ENCODE measurements at places on chromosomes 7 and 10. TPM values are rescaled to one million over a fixed set of nuclear protein-coding genes. Genes with fewer than 3 reads are reported as not detected.

FFAR4 gene
- not detected for total RNA-seq

DNA sequence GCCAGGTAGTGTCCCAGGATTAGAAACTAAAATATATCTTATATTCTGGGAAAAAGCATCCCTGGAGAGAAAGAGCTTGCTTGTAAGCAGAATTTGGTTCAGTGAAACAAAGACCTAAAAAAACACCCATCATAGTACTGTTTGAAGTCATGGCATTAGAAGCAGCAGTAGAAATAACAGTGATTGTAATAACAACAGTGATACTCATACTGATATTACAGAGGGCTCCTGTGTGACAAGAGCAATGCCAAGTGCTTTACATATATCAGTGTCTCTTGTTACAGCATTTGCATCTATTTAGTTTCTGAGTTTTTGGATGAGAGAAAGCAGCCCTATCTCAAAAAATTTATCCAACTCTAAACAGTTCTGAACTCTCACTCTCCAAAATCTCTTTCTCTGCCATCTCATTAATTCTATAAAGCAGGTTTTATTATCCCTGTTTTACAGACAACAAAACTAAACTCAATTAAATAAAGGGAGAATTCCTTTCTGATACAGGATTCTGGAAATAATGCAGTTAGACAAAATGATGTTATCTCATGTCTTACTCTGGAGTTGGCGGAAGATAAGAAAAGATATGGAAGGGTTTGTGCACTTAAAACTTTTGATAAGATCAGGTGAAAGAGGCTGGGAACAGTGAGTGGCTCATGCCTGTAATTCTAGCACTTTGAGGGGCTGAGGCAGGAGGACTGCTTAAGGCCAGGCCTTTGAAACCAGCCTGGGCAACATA is 146.5 kb upstream of the AOAH start:
- DNase-seq: no peak

DNA sequence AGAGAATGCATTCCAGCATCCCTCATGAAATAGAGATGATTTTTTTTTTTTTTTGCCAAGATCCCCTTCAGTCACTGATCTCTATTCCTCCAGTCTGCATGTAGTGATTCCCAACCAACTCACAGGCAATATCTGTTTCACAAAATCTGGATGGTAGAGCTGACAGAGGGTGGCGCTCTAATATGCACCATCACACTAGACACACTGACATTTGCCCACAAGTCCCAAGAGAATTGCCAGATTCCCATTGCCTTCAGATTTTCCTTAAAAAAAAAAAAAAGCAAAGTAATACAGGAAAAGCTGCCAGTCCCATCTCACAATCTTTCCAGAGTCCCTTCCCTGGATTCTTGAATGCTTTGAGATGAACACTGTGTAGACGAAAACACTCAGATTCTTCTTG is 301.0 kb downstream of the SORCS1 start:
- DNase-seq: no peak

DNA sequence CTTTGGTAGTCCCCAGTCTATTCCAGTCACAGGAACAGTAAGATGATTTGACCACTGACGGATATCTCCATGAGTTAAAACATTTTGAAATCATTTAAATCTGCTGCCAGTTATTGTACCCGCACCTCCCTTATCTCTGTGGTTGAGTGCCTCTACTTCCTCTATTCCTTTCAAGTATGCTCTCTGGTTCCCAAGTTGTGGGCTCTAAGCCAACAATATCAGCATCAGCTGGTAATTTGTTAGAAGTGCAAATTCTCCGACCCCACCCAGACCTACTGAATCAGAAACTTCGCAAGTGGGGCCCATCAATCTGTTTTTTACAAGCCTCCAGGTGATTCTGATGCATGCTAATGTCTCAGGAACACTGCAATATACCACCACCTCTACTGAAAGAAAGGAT is 235.5 kb downstream of the CCSER2 start:
- DNase-seq: no peak

- peak; percentile 56 for DNase-seq
Measured at GRCh38 chr10:75111907-75112679, 637 bp downstream of the SAMD8 start.

GRCh38 chr10:57141708-57142107 is 780.6 kb upstream of the ZWINT start:
- no peak for DNase-seq

- DNase-seq: no peak
Measured at GRCh38 chr7:21383227-21384220, 44.4 kb upstream of the SP4 start.

DNA sequence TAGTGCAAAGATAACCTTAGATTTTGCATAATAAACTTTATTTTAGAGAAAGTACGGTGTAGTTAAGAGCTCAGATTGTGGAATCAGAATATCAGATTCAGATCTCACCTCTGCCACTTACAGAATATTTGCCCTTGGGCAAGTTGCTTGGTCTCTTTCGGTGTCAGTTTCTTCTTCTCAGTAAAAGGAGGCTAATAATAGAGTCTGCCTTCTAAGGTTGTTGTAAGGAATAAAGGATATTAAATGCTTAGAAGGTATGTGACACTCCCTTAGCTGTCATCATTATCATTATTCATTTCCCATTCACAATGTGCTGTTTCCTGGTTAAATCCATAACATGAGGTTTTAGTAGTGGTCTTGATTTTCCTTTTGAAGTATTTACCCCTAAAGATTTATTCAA is 42.2 kb downstream of the MPLKIP start:
- no peak for DNase-seq

DNA sequence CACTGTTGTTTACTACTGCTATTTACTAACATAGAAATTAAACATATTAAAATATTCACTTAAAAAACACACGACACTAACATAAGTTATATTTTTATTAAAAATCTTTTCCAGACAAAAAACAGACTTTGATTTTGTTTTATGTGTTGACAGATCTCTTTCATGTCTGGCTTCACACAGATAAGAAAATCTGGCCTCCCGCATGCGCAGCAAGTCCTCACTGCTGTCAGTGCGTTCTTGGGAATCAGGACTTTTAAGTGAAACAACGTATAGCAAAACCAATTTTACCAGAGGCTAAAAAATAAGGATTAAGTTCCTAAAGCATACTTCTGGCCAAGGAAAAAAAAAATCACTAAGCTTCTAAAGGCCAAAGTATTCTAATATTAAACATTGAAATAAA is 1.2 kb upstream of the IDI1 start:
- DNase-seq: no peak

DNA sequence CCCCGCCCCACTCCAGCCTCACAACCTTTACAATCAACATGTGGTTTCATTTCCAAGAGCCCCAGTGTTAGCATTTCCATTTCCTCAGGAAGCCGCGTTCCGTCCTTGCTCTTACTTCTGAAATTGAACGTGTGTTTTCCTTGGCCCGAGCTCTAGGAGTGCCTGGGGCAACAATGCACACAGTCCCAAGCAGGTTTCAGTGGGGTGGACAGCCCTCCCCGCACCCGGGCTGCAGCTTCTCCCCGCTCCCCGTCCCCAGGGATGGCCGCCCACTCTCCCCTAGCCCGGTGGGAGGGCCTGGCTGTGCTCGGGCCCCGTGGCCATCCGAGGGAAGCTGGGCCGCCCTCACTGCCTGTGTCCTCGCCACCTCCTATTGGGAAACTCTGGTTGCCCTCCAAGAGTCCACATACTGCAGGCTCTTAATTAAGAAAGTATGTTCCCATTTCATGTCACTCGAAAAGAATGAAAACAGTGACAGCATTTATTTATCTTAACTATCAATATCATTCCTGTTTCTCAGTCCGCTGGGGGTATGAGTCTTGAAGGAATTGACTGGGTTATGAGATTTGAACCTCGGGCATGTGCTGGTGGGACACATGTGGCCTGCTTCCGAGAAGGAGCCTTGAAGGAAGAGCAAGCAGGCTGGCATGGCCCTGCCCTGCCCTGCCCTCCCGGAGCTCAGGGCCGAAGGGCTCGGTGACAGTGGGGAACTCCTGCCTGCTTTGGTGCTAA is 163.8 kb downstream of the GRK5 start:
- no peak for DNase-seq

GRCh38 chr7:37920305-37920848 is at the start of gene EPDR1:
Gene EPDR1, plus strand, starts transcription at chr7:37920640. Its CDS starts 300 bp downstream, at chr7:37920940.
- DNase-seq: peak; percentile 53

SLC16A12 gene
- total RNA-seq: not detected

TMEM229A gene
- total RNA-seq: not detected

TRIM56 gene
- 66.8 TPM for total RNA-seq

OR13A1 gene
- not detected for total RNA-seq

DNA sequence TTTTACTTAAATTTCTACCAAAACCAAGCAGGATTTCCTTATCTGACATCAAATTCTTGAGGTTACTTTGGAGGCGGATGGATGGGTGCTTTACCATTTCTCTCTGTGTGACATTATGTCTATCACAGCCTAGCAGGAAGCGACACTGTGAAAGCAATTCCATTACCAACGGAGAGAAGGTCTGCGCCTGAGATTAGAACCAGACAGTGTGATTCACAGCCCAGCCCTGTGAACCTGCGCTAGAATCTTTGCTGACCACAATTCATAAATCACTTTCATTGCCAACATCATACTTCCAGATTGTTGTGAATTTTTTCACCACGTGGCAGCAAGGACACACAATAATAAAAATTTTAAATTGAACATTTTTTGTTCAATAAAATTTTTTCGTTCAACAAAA is 126.5 kb downstream of the CUBN start:
- peak; percentile 80 for DNase-seq

GOLGA7B gene
- 10.4 TPM for total RNA-seq

GRCh38 chr7:27808626-27809025 is 68.7 kb downstream of the TAX1BP1 start:
- no peak for DNase-seq

GRCh38 chr10:74175510-74176379 is 24.7 kb downstream of the ADK start:
- no peak for DNase-seq

- peak; percentile 47 for DNase-seq
Measured at GRCh38 chr7:55641811-55642210, 69.5 kb upstream of the VOPP1 start.

DNA sequence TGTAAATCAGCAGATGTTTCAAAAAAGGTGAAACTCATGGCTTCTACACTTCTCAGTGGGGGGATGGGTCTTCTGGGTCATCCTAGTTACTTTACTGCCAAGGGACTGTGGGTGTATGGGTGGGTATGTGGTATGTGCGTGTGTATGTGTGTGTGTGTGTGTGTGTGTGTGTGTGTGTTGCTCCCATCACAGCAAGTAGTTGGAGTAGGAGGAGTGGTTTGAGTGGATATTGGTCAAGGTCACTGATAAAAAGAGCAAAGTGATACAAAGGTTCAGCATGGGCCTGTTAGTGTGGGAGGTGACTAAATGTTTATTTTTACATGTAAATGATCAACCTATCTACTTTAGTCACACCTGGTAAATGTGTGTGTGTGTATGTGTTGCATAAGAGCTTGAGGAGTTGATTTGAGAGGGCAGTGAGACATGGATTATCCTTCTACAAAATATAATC is 11.8 kb upstream of the COBL start:
- DNase-seq: no peak

SEMA4G gene
- total RNA-seq: 0.40 TPM

GRCh38 chr10:110414548-110415309 is 83.0 kb upstream of the DUSP5 start:
- DNase-seq: peak; percentile 95

GRCh38 chr10:34373211-34373610 is 441.9 kb downstream of the PARD3 start:
- no peak for DNase-seq

OTUD1 gene
- total RNA-seq: 8.4 TPM

CHAT gene
- total RNA-seq: not detected

GRCh38 chr10:83765731-83766130 is 373.6 kb upstream of the GHITM start:
- no peak for DNase-seq

DNA sequence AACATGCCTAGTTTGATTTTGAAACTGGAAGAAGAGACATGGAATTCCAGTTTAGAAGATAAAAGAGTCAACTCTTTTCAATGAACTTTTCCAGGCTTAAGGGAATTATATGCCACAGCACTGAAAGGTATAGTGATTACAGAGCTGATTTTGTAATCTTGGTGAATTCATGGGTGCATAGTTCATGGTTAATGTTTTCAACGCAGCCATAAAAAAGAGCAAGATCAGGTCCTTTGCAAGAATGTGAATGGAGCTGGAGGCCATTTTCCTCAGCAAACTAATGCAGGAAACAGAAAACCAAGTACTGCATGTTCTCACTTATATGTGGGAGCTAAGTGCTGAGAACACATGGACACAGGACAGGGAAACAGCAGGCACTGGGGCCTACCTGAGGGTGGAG is 94.2 kb downstream of the CUBN start:
- DNase-seq: no peak

DNA sequence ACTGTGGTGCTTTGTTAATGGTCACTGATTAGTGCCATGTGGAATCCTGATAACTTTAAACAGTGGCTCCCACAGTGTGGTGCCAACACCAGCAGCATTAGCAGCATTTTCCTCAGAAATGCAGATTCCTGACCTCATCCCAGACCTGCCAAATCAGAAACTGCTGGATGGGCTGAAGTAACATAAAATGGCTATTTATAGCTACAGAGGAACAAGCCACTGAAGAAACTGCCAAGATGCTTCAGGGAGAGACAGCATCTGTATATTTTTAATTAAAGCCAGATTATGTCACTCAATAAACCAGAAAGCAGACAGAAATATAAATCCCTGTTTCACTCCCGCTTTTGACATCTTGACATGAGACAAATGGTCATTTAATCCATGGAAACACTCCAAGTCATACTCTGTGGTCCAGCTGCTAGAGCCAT is 178.5 kb downstream of the AMPH start:
- no peak for DNase-seq

- no peak for DNase-seq
Measured at GRCh38 chr7:39510864-39511354, 55.3 kb upstream of the YAE1 start.

GRCh38 chr7:51151455-51151854 is 165.2 kb downstream of the COBL start:
- DNase-seq: no peak

GRCh38 chr10:113093188-113094113 is 143.4 kb downstream of the TCF7L2 start:
- no peak for DNase-seq

IL15RA gene
- 17.2 TPM for total RNA-seq

DNA sequence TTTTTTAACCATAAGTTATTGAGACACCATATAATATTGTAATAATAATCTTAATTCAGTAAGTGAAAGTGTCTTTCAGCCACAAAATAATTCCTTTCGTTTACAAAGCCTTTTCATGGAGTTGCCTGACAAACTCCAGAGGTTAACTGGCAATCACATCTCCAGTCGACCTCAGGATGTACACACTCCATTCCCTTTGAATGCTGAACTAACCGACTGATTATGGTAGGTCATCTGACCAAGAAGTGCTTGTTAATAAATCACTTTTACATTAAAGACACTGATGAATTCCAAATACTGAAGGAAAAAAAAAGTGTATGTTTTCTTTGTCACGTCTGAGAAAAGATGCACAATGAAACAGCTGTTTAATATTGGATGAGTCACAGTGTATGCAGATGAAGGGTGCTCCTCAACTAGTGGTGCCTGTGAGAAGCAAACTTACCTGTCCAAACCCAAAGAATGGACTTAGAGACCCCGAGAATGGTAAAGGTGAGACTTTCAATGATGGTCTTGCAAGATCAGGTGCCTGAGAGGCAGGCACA is 348.1 kb upstream of the VWC2 start:
- DNase-seq: no peak

CYP2C19 gene
- not detected for total RNA-seq

LBX1 gene
- not detected for total RNA-seq

- no peak for DNase-seq
Measured at GRCh38 chr7:1087465-1087814, 473 bp upstream of the GPER1 start.

GRCh38 chr10:102740229-102740628 is 3.5 kb upstream of the WBP1L start:
- no peak for DNase-seq

GRCh38 chr7:5661942-5662341 is 119.5 kb downstream of the RNF216 start:
- DNase-seq: peak; percentile 34

Data from activated CD8-positive, alpha-beta T cell treated with anti-CD3 and anti-CD28 coated beads, Interleukin-2, amount 10 ng/mL, durations not matched to agents 7 days and 5 days (primary cell).